ENCODE measurements at places on chromosomes 11 and 22.

- no peak for DNase-seq
Observed at GRCh38 chr11:68306636-68307035, 5.8 kb upstream of the LRP5 start.

DNA sequence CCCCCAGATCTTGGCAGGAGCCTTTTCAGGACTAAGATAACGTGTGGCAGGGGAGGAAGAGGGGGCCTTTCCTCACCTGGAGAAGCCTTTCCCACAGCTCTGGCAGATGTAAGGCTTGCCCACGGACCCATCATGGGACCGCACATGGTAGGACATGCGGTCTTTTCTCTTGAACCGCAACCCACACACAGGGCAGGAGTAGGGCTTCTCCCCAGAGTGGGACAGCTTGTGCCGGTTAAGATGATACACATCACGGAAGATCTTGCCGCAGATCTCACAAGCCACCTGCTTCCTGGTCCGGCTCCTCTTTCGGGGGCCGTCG, 1.9 kb downstream of the PATZ1 start:
- no peak for DNase-seq

DNA sequence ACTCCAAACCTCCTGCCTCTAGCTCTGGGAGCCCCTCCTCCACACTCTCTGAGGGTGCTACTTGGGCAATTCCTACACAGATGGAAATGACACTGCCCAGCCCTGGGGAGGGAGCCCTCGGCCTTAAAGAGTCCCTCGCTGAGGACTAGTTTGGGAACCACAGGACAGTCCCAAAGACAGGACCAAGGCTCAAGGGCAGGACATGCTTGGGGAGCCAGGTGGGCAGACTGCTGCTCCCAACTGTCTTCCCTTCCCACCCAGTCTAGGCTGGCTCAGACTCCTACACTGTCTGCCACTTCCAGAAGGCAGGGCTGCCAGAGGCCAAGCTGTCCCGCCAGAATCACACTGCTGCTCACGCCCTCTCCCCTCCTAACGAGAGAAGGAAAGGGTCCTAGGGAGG, 9.8 kb downstream of the ARRB1 start:
- DNase-seq = no peak

DNA sequence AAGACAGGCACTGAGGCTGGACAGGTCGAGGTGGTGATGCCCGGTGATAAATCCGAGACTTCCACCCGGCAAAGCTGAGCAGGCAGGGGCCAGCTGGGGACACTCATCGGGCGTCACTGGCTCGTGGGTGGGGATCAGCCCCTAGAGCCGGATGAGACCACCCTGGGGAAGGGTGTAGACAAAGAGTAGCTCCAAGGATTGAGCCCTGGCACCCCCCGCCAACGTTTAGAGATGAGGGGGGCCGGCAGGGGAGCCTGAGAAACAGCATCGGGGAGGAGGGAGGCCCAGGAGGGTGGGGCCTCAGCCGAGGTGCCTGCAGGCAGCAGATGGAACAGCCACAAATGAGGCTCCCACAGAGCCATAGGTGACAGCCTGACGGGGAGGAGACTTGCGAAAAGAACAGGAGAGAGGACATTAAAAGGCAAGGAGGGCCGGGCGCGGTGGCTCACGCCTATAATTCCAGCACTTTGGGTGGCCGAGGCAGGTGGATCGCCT, 27.4 kb upstream of the CBX7 start:
- no peak for DNase-seq

GRCh38 chr22:24982301-24983056, 30.0 kb downstream of the KIAA1671 start:
- no peak for DNase-seq

- DNase-seq = no peak
Observed at GRCh38 chr22:23281053-23281405, 100.7 kb downstream of the BCR start.
